ENCODE measurements at places on chromosomes 1 and 21.

DNA sequence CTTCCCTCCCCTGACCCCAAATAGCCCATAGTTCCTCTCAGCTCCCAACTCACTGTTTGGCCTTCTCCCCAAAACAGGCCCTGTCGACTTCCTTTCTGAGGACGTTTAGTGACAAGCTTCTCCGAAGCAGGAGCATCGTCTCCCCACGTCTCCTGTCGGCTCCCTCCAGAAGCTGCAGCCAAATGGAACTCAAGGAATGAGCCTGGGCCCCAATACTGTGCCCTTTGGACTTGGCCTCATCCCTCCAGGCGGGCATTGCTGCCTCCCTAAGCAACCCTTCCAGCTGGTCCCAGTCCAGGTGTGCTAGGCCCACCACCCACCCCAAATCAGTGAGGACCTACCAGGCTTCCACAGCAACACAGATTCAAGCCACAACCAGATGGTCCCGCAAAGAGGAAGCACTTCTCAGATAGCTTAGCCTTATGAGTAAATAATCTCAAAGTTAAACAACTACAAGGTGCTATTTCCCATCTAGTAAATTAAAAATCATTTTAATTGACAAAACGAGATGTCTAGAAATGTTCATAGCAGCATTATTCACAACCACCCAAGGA is 33.0 kb downstream of the ACOT7 start:
- DNase-seq, result no peak

GRCh38 chr1:44855742-44856141 is 12.7 kb upstream of the PTCH2 start:
- DNase-seq, result no peak

DNA sequence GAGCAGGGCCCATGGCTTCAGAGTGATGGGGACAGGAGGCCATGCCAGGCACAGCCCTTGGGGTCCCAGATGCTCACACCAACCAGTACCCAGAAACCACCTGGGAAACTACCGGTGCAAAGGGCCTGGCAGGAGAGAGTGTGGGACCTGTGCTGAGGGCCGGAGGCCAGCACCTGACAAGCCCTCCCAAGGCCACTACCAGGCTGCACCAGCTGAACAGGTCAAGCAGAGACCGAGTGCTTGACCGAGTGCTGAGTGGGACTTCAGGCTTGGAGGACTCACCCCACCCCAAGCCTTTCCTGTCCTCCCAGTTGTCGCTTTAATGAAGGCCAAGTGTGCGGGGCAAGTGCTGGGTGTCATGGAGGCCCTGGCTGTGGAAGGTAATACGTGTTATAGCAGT is 36.5 kb downstream of the SNAP47 start:
- no peak for DNase-seq

DNA sequence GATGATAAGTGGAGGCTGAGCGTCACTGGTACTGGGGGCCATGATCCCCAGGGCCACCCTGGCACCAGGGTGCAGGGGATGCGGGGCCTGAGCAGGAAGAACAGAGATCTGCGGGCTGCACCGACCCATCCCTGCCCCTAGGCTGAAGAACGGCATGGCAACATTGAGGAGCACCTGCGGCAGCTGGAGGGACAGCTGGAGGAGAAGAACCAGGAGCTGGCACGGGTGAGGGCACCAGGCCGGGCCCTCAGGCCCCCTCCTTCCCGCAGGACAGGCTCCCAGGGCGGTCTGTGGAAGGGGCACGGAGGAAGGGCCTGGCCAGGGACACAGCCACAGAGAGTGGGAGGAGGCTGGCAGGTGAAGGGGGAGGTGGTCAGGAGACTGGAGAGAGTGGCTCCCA is 21.8 kb downstream of the PPFIA4 start:
- no peak for DNase-seq

GRCh38 chr1:238027366-238027765 is 136.6 kb upstream of the ZP4 start:
- no peak for DNase-seq

DNA sequence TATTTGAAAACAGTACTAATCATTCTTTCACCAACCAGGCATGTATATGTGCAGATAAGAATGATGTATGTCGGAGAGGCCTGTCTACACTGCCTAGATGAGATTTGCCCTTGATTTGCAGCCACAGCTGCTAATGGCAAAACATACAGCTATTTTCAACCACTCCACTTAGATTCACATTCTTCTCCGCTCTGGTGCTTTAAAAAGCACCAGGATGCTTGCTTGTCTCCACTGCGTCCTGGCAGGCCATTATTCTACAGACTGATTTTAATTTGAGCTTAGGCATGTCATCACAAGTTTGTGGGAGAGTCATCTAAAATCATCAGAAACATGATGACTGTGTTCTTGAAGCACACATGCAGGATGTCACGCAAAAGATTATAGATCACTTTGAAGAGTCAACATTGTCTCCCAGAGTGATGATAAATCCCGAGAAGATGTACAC is 119.0 kb upstream of the NRIP1 start:
- no peak for DNase-seq

DNA sequence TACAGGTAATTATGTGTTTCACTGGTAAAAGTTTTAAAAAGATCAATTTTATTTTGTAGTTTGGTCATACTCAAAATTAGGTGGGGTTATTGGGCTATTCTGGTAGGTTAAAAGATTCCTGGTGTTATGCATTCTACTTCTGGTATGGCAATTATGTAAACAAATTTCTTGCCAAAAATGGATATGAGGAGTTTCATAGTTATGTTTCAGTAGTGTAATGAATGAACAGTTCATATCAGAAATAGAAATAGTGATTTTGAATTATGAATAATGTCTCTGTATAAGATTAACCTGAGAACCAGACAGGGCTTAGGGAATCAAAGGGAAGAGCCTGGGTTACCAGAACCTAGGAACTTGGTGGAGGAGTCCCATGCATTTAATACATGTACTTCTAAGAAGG is 15.9 kb downstream of the ATF6 start:
- DNase-seq, result no peak

GRCh38 chr1:43622901-43623780 is 26.8 kb upstream of the KDM4A start:
- no peak for DNase-seq

DNA sequence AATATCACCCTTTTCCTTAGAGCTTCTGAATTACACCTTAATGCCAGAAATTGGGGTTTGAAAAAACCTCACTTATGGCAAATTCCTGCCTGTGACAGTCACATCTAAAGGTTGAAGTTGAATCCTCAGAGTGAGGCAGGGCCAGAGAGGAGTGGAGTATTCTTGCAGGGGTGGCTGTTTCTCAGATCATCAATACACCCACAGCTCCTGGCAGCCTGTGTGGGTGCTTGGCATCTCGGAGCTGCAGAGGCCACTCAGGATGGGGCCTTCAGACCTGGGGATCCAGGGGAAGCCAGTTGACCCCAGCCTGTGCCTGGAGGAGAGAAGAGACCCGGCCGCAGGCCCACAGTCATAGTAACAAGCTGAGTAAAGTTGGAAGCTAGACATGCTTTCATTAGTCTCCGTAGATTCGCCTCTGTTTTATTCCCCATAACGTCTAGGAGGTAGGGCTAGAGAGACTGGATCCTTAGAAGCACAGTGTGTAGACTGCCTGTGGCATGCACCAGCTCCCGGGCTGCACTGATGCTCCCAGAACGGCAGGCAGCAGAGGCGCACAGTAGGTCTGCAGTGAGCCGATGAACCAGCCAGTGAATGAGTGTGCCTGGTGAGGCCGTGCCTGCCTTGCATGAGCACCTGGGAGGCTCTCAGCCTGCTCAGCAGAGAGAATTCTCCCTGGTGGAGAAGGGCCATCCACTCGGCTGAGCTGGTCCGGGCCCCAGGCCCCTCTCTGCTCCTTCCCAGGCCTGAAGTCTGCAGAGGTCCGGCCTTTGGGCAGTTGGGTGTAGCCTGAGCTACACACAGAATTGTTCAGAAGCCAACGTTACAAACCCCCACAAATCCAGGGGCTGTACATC is 42.9 kb downstream of the TFF3 start:
- DNase-seq, result no peak

GRCh38 chr21:25584833-25585676 is 22.2 kb downstream of the MRPL39 start:
- DNase-seq, result no peak

DNA sequence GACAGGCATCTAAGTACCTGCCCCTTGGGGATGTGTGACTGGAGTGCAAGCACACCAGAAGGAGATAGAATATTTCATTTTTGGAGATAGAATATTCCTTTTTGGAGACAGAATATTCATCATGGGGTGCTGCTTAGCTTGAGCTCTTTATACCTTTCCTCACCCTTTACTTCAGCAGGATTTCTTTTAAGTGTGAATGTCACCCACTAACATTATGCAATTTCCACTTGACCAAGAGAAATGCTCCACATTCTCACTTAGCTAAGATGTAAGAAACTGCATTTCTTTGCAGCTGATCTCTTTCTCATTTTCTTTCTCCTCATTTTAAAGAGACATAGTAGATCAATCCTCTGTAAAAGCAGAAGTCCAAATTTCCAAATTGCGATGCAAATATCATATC is 436.7 kb downstream of the NCAM2 start:
- no peak for DNase-seq

DNA sequence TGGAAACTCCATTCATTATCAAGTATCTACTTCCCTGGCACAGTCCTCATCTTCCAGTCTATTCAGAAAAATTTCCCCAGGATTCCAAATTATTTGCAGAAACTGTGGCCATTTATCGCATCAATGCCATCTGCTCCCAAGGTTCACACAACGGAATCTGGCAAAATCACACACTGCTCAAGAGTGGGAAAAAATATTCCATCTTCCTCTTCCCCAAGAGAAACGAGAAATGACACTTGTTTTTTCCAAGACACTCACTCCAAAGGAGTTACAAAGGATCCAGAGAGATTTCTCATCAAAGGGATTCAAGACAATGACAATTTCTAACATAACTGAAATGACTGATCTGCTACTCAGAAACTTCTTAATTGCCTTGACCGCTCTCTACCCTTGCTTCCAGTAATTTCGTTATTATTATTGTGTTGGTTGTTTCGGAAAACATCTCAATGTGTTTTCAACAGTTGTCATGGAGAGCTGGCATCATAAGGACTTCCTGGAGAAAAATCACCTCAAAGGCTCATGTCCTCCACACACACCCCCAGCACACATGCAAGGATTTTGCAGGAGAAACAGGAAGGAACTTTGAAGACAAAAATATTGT is 128.0 kb downstream of the PSMG1 start:
- DNase-seq, result no peak

DNA sequence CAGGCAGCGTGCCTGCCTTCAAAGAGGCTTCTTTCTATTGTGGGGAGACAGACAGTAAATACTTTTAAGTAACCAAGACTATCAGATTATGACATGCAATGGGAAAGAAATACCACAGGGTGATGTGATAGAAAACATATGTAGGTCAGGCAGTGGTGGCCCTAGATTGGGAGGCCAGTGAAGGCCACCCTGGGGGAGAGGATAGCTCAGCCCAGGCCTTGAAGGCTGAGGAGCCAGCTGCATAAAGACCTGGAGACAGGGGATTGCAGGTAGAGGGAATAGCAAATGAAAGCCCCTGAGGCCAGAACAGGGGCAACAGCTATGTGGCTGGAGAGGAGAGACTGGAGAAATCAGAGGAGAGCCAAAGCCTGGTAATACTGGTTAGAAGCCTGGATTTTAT is 4.0 kb downstream of the SOX13 start:
- no peak for DNase-seq

DNA sequence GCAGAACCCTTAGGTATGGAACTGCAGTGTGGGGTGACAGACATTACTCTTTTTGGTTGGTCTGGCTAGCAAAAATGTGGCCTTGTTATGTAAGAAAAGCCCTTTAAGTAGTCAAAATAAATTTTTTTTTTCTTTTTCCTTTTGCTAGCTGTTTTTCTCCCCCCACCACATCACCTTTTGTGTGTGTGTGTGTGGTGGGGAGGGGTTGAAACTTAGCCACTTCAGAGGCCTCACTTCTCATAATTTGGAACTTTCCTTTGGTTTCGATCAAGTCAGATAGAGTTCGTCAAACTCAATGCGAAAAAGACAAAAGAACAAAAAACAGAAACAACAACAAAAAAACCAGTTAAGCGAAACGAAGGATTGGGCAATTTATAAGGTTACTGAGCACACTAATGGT is 1.9 kb upstream of the PRMT2 start:
- DNase-seq, result no peak

GRCh38 chr1:239098400-239099037 is 287.8 kb upstream of the CHRM3 start:
- DNase-seq, result no peak

- DNase-seq, result no peak
These were observed 117.6 kb downstream of the LEPR start for GRCh38 chr1:65538086-65538485.

DNA sequence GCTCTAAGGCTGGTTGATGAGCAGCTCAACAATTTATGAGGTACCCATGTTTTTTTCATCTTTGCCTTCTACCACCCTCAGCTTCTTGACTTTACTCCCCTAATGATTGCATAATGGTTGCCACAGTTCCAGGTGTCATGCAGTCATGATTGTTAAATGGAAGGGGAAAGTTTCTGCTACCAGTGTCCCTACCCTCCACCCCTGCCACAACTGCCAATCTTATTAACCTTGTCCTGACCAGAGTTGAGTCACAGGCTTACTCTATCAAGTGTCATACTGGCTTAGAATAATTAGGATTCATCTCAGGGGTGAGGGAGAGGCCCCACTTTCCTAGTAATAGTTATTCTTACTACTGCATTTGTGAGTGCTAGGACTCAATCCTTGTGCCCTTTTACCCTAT is 7.9 kb upstream of the FUBP1 start:
- DNase-seq, result peak; percentile 10

DNA sequence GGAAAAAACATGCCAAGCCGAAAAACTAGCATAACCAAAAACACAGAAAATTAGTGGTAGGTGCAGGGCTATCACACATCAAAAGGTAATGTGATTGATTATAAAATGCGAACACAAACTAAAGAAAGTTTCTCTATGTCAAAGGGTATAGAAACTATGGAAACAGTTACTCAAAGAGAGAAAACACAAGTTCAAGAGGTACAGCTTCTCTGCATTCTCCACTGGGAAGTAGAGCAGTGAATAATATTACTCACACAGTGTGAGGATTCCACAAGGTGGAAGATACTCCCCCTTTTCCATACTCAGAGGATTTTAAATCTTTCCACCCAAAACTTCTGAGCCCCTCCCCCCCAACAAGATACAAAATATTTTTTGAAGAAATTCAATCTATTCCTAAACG is 18.6 kb downstream of the AKT3 start:
- no peak for DNase-seq

DNA sequence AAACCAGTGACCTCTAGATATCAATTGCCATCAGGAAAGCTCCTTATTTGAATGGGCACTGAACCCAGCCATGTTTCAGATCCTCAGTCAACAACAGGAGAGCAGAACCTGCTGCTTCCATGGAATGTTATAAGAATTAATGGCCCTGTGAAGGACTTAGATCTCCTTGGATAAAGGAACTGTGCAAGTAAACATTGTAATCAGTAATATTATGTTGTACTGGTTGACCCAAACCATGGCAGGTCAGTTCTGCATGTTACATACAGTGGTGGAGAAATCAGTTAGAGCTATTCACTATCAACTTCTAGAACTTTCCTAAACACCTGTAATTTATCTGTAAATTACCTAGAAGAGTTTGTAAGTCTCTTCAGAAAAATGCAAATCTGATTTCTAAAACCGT is 11.2 kb upstream of the CLDN8 start:
- DNase-seq, result no peak

Measured in stimulated activated CD4-positive, alpha-beta T cell treated with anti-CD3 and anti-CD28 coated beads, Interleukin-4, amount 100 ng/mL, for 24 hours (primary cell).